Mucosa of gallbladder (tissue), 1 donor: ENCODE measurements at places on chromosomes 1 and 21. TPM values are rescaled to one million over a fixed set of nuclear protein-coding genes. Genes with fewer than 3 reads are reported as not detected.

NBPF26 gene
- 27.1 TPM for total RNA-seq

ANGPTL3 gene
- 0.06 TPM for total RNA-seq

RNF186 gene
- total RNA-seq, result 0.32 TPM

CGN gene
- total RNA-seq, result 91.9 TPM

CENPF gene
- 3.5 TPM for total RNA-seq

GRCh38 chr1:18957136-18957521, 653 bp upstream of the IFFO2 start:
- no peak for DNase-seq

DNA sequence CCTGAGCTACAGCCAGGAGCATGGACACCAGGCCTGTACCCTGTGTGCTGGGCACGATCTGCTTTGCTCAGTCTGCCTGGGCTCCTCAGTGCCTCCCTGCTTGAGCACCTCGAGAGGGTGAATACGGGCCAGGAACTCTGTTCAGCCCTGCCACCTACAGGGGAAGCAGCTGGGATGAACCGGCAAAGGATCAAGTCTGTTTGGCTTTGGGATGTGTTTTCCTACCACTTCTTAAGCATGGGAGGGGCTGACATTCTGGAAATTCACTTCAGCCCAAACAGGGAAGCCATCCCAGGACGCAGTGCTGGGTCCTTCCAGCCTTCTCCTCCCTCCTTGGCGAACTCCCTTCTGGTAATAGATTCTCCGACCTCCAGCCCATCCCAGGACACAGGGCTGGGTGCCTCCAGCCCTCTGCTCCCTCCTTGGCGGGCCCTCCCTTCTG, 55.8 kb upstream of the SELENON start:
- DNase-seq, result peak; percentile 64

DNA sequence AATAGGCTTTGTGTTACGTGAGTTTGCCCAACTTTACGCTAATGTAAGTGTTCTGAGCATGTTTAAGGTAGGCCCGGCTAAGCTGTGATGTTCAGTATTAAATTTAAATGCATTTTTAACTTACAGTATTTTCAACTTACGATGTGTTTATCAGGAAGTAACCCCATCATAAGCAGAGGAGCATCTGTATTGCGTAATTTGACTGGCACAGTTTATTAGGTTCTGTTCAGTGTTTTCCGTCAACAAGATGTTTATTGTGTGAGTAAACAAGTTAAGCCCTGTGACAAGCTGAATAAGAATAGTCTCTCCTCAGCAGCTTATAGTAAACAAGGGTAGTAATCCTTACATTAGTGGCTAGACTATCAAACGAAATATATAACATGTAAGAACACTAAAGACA, 27.2 kb upstream of the SHISA4 start:
- DNase-seq, result no peak

DNA sequence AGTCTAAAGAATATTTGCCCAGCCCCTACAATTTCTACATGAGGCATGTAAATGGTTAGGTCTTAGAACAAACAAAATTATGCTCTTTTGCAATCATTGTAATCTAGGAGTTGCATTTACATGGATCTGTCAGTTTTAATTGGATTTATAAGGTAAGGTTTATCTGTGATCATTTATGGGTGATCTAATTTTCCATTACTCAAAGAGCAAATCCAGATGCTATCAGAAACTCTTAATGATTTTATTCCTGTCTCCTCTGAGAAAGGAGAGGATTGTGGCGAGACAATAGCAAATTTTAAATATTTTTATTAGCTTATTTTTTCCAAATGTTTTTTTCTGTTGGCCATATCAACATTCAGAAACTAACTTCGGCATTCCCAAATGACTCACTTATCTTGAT, 14.2 kb upstream of the NEGR1 start:
- DNase-seq, result no peak

DNA sequence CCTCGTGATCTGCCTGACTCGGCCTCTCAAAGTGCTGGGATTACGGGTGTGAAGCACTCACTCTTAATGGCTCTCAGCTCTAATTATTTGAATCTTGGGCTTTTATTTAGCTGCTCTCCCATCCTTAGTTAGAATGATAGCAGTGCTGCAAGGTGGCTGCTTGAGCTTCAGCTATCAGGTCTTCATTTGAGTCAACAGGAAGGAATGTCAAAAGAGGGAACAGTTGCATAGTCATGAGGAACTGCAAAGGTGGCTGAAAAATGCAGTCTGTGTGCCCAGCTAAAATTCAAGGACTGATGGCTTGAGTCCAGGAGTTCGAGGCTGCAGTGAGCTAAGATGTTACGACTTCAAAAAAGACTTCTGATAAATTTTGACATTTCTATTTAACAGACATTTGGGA, 55.6 kb downstream of the UCK2 start:
- DNase-seq, result no peak

- DNase-seq, result no peak
Observed at GRCh38 chr1:218735436-218736032, 390.4 kb downstream of the TGFB2 start.

DNA sequence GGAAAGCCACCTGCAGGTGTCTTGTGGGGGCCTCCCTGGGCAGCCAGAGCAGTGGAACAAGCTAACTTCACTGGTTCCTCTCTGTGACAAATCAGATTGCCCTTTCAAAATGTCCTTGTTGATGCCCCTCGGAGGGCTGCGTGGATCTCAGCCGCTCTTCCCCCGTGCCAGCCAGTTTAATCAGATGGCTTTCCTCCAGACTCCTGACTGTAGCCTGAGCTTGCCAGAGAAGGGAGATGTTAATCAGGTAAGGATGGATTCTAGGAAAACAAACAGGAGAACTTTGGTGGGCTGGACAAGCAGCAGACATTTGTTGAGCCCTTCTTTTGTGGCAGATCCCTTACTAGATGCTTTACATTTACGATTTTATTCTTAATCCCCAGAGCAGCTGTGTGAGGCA, 88.2 kb downstream of the DMRTA2 start:
- no peak for DNase-seq

GRCh38 chr21:45975020-45975666, 6.4 kb upstream of the COL6A1 start:
- DNase-seq, result peak; percentile 20

- no peak for DNase-seq
Observed at GRCh38 chr1:209829716-209830115, 1.9 kb downstream of the UTP25 start.

DNA sequence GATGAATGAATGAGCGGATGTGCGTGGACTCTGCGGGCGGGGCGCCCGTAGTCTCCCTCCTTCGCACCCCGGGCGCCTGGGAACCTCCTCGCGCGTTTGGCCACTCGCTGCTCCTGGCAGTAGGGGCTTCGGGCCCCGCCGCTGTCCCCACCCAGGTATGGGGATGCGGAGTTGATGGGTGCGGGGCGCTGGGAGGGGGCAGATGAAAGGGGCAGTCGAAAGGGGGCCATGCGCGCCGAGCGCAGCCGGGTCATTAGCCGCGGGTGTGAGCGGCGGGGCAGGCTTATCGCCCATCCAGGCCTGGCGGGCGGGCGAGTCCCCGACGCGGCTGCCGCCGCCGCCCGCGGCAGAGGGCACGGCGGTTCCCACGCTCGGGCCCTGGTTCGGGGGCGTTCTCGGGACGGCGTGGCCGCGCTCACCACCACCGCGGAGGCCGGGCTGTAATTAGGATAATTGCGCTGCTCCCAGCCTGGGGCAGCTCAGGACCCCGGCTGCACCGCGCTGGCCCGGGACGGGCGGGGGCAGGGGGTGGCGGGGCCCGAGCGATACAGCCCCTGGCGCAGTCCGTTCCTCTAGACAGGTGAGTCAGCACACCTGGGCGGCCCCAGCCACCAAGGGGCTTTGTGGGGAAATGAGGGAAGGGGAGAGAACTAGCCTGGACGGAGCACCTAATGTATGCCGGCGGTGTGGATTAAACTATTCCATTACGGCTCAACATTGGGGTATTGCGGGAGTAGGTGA, 22.1 kb upstream of the CITED4 start:
- no peak for DNase-seq

DNA sequence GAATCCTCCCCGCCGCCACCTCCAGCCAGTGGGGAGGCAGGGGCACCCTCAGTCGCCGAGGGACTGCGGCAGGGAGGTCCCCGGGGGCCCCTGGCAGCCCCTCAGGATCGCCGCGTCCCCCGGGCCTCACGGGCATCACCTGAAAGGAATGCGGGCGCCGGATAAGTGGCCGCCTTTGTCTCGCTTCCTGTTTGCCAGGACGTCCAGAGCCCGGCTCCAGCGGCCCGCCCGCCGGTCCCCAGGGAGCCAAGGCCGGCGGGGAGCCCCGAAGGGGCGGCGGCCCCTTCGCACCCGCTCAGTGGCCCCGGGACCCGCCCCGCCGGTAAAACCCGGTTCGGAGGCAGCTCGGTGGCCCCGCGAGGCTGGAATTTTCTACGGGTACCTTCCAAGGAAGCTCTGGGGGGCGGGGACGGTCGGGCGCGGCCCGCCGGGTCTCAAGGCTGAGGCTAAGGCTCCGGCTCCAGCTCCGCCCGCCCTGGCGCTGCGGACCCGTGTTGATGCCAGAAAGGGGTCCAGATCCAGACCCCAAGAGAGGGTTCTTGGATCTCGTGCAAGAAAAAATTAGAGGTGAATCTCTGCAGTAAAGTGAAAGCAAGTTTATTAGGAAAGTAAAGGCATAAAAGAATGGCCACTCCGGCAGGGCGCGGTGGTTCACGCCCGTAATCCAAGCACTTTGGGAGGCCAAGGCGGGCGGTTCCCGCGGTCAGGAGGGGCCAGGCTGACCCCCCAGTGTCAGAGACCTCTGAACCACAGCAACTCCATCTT, 12.6 kb downstream of the TINAGL1 start:
- no peak for DNase-seq

DNA sequence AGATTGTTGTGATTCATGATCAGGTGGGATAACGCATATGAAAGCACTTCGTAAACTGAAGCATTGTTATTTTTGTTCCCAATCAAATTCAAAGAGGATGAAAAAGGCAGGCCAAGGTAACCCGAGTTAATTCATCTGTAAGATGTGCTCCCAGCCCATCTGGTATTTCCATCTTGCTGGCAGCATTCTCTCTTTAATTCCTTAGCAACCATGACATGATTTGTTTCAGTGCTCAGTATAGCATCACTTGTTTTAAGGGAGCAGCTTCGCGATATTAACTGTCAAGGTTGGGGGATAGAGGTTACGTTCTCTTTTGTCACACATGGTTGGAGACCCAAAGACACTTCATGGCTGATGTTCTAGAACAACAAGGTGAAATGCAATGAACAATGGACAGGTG, 6.4 kb downstream of the TSPAN2 start:
- DNase-seq, result no peak
